ENCODE measurements at places on chromosomes 1 and 21.

- peak; percentile 67 for DNase-seq
Measured at GRCh38 chr1:119285482-119285881, 83.1 kb upstream of the HAO2 start.

DNA sequence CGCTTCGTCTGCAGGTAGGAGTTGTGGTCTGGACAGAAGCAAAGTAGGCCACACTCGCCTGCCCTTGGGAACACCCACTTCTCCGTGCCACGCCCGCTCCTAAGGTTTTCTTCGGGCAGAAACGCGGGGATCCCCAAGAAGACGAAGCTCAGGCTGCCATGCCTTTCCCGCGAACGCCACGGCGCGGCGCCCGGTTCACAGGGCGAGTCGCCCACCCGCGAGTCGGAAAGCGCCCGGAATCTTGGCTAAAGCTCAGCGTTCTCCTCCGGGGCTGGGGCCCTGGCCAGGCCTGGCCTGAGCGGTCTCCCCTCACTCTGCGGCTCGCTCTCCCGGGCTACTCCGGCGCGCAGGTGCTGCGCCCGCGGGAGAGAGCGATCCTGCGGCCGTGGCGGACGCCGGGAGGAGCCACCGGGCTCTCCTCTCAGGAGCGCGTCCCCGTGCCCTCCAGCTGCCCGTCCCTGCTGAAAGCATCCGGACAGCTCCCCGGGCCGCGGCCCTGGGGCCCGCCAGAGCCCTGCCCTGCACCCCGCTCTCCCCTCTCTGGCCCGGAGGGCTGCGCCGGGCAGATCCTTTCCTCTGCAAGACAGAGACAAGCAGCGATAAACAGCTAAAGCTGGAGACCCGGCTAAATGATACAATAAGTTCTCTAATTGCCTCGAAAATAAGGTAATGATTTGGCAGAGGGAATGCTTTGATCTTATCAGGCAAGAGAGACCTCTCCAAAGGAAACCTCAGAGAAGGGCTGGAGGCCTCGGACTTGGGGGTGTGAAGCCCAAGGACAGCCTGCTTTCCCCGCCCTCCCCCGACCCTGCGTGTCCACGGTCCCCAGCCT lies 6.7 kb upstream of the WNT2B start:
- no peak for DNase-seq

DNA sequence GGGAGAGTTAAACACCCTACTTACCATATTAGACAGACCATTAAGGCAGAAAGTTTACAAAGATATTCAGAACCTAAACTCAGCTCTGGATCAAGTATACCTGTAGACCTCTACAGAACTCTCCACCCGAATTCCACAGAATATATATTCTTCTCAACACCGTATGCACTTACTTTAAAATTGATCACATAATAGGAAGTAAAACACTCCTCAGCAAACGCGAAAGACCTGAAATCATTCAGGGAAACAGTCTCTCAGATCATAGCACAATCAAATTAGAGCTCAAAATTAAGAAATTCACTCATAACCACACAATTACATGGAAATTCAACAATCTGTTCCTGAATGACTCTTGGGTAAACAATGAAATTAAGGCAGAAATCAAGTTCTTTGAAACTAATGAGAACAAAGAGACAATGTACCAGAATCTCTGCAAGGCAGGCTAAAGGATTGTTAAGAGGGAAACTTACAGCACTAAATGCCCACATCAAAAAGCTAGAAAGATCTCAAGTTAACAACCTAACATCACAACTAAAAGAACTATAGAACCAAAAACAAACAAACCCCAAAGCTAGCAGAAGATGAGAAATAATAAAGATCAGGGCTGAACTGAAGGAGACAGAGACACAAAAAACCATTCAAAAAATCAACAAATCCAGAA lies 19.1 kb downstream of the CD84 start:
- DNase-seq = no peak

- DNase-seq = no peak
Measured at GRCh38 chr21:40636026-40636425, 210.9 kb downstream of the DSCAM start.

- no peak for DNase-seq
Measured at GRCh38 chr1:215583185-215583749, 16.2 kb downstream of the KCTD3 start.

DNA sequence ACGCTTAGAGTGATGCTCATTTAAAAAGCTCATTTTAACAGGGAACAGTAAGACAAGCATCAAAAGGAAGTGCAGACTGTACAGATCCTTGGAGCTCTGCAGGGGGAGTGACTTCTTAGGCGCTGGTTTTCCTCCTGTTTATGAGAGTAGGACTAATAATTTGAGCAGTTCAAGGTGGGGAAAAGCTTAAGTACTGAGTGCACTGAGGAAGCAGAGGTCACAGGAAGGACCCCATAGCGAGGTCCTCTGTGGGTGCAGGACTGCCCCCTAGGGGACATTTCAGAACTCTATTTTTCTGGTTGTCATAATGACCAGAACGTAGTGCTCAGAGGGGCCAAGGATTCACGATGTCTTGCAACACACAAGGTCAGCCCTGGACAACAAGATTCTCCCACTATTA lies 112.1 kb downstream of the HLCS start:
- no peak for DNase-seq

- no peak for DNase-seq
Measured at GRCh38 chr21:44398499-44398898, 45.1 kb downstream of the TRPM2 start.

GRCh38 chr1:158115126-158115525 lies 65.6 kb upstream of the CD1D start:
- DNase-seq = no peak

DNA sequence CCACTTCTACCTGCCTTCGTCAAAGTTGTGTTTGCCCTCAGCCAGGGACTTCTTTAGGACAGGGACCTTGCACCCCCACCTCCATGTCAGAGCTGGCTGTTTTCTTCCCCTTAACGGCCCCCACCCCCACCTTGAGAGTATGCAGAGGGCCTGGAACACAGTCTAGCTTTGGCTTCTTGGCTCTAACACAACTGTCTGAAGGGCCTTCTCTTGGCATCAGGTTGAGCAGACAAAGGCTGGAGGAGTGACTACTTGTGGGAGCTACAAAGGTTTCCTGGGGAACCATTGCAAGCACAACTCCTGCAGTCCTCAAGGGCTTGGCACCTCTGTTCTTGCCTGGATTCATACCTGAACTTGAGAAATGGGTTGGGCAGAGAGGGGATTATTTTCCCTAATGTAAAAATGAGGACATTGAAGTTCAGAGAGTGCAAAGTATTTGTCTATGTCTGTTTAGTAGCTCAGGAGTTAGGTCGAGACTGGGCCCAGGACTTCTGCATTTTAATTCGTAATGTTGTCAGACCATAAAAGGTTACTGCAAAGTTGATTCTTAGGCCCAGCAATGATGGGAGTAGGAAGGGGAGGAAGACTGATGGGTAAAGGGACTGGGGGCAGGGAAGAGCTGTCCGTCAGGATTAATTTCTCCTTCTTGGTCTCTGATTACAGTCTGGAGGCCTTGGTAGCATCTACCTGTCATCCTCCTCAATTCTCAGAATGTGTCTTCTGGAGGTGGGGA lies 2.6 kb downstream of the CYP4B1 start:
- no peak for DNase-seq

DNA sequence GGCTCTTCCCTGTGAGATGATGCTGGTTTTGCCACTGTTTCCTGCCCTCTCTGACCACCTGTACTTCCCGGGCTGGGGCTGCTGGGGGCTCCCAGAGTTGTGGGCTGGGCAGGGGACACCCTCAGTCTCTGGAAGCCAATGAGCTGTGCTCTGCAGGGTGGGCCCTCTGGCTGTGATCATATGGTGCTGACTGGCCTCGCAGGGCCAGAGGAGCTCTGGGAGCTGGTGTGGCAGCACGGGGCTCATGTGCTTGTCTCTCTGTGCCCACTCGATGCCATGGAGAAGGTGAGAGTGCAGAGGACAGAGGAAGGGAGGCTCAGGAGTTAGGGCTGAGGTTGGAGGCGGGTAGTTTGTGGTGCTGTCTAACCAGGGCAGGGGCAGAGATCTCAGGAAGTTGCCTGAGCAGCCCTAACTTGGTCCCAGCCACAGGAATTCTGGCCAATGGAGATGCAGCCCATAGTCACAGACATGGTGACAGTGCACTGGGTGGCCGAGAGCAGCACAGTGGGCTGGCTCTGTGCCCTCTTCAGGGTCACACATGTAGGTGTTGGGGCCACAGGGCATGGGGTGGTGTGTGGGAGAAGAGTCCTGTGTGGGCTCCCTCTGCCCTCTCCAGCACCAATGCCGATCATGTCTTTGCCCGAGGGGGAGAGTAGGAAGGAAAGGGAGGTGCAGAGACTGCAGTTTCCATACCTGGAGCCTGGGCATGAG lies 5.7 kb upstream of the LGR6 start:
- no peak for DNase-seq

DNA sequence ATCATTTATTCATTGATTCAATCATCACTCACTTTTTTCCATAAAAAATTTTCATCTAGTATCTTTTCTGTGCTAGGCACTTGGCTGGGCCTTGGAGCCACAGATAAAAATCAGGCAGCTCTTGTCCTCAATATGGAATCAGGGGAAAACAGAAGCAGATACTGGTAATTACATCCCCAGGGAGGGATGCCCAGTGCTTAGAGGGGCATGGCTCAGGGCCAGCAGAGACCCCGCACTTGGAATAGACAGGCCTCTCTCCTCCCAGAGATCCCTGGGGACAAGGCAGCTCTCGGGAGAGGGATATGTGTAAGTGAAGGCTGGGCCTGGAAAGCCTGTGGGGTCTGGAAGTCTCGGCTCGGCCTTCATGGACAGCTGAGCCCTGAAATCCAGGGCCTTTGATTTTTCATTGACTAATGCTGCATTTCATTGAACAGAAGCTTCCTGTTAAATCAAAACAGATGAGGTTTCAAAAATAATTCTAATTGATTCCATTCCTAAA lies 180.4 kb downstream of the FOXD2 start:
- no peak for DNase-seq

GRCh38 chr1:47659146-47659545 lies 221.3 kb downstream of the FOXD2 start:
- no peak for DNase-seq

DNA sequence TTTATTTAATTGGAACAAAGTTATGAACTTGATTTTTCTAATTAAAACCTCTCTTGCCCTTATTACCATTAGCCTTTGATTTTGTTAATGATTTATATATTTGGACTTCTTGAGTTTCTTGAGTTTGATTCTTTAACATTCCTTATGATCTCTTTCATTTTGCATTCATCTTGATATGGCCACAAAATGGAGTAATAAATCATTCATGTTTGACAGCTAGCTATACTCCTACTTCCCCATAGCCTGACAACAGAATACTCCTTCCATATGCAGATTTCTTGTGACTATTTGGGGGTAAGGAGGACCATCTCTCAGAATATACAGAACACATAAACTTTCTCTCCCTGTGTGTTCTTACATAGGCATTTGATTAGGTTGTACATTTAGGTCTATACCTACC lies 119.6 kb downstream of the SYT14 start:
- no peak for DNase-seq

GRCh38 chr1:178818416-178818815 lies 52.5 kb downstream of the ANGPTL1 start:
- DNase-seq = no peak

DNA sequence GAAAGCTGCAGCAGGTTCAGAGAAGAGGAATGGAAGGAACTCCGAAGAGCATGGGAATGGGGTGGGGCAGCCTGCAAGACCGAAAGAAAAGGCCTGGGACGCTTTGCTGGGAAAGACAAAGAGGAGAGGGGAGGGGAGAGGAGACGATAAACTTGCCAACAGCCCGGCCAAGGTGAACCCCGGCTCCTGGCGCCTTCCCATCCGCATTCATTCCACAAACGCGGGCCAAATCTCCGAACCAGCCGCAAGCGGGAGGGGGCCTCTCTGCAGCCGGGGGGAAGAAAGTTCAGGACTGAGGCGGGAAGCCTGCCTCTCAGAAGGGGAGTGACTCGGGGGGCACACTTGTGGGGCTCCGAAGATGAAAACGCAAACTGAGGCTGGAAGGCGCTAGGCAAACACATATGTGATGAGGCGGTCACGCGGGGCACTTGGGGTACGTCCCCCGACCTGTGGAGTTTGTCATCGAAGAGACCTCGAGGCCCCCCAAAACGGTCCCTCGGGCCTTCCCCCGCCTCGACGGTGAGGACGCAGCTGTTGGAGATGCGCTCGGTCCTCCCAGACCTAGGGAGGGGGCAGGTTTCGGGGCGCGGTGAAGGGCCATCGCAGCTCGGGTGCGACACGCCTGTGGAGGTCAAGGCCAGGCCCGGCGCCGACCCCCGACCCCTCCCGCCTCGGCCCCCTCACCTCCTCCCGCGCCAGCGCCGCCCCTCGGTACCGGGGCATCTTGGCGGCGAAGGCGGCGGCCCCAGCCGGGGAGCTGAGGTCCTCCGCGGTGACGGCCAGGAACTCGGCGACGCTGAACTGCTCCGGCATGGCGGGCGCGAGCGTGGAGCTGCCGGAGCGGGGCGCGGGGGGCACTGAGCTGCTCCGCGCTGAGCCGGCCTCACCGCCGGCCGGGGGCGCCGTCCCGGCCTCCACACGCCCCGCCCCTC lies at the start of gene ASAP3:
Gene ASAP3 (minus strand): TSS at position 859 of the 932 bp plus-strand sequence. CDS start 46 bp downstream, at position 813.
- DNase-seq = no peak

DNA sequence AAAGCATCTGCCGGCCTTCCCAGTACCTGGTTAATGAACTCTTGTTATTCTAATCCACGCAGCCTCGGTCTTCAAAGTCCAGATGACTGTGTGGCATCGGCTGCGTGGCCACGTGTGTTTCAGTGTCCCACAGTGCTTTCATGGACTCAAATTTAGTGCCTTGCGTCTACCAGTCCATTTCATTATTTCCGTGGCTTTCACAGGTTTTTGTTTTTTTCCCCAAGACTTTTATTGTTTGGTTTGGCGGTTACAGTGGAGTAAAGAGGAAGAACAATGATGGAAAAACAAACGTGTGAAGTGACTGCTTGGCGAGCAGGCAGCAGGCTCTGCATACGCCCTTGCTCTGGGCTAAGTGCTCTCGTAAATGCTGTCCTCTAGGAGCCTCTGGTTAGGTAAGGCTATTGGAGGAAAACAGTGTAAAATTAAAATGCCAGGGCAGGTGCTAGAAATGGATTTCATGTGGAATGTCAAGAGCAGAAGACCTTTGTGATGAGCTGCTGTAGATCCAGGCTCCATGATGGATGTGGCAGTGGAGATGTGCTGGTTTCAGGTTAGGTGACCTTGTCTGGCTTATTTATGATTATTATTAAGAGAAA lies 536.3 kb downstream of the KIF26B start:
- no peak for DNase-seq

GRCh38 chr1:53182716-53183094 lies 13.9 kb upstream of the CPT2 start:
- no peak for DNase-seq

- no peak for DNase-seq
Measured at GRCh38 chr1:53851571-53852285, 13.6 kb upstream of the NDC1 start.

DNA sequence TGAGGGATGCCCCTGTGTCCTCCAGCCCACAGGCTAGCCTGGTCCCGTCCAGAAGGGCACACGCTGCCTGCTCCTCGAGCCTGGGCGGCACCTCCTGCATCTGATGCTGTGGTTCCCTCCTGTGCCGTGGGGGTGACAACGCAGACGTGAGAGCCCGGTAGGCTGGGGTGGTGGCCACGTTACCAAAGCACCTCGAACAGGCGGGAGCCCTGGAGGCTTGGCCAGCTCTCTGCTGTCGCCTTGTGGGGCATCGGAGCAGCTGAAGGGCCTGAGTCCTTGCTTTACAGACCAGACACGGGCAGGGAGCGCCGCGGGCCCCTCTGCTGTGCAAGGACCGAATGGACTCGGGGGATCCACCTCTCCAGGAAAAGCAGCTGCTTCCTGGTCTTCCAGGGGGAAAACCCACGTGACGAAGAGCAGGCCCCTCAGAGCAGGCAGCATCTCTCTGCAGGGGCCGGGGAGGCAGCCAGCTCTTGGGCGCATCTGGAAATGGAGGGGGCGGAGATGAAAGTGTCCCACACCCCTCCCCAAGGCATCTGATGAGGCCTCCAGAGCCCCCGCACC lies 133.3 kb downstream of the NPHP4 start:
- DNase-seq = no peak

Data from HS-5 (cell line).